ENCODE measurements at places on chromosomes 2 and 18. TPM values are rescaled to one million over a fixed set of nuclear protein-coding genes. Genes with fewer than 3 reads are reported as not detected.

DSC3 gene
- not detected for total RNA-seq

TRIM43 gene
- total RNA-seq, result not detected

CDK5R2 gene
- not detected for total RNA-seq

MATN3 gene
- 1.1 TPM for total RNA-seq

TRMT61B gene
- total RNA-seq, result 13.4 TPM

RASGRP3 gene
- total RNA-seq, result 5.8 TPM

G6PC2 gene
- not detected for total RNA-seq

TNFRSF11A gene
- total RNA-seq, result 0.73 TPM

IL1R2 gene
- 1.1 TPM for total RNA-seq

SERPINB3 gene
- not detected for total RNA-seq

TRABD2A gene
- 3.6 TPM for total RNA-seq

DPYSL5 gene
- not detected for total RNA-seq

ALPP gene
- not detected for total RNA-seq

LRRTM1 gene
- total RNA-seq, result not detected

TMEM178A gene
- total RNA-seq, result not detected

IFIH1 gene
- 53.1 TPM for total RNA-seq

SULT1C4 gene
- total RNA-seq, result 0.15 TPM

NFE2L2 gene
- total RNA-seq, result 64.9 TPM

C1QL2 gene
- not detected for total RNA-seq

EN1 gene
- not detected for total RNA-seq

TMEM198 gene
- total RNA-seq, result 2.8 TPM

CD302 gene
- total RNA-seq, result 5.2 TPM

ANKRD53 gene
- 1.8 TPM for total RNA-seq

ABCG5 gene
- not detected for total RNA-seq

ZRANB3 gene
- total RNA-seq, result 19.6 TPM

CABYR gene
- 3.3 TPM for total RNA-seq

NEU2 gene
- not detected for total RNA-seq

GREB1L gene
- total RNA-seq, result 0.33 TPM

CPO gene
- total RNA-seq, result not detected

ABCG8 gene
- total RNA-seq, result not detected

ADAM23 gene
- total RNA-seq, result 18.5 TPM

LOXL3 gene
- 3.5 TPM for total RNA-seq

LRPPRC gene
- 127 TPM for total RNA-seq

DYNAP gene
- not detected for total RNA-seq

POU3F3 gene
- total RNA-seq, result 7.2 TPM
